Jurkat, Clone E6-1 (cell line): ENCODE measurements at places on chromosomes 11 and 22.

DNA sequence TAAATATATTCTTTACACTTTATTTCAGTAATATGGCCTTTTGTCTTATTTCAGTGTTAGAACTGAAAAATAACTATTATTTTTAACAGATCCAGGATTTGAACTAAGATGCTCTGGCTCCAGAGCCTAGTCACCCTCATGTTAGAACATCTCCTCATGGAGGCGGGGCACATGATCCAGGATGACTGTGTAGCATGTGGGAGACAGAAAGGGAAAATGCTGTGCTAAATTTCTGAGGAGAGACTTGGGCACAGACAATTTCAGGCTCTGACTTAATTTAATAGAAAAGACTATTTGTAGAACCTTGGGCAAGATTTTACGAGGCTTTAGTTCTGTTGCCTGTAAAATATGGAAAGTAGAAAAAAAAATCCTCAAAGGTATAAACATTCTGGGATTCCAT, 24.1 kb downstream of the CTSC start:
- DNase-seq = no peak

DNA sequence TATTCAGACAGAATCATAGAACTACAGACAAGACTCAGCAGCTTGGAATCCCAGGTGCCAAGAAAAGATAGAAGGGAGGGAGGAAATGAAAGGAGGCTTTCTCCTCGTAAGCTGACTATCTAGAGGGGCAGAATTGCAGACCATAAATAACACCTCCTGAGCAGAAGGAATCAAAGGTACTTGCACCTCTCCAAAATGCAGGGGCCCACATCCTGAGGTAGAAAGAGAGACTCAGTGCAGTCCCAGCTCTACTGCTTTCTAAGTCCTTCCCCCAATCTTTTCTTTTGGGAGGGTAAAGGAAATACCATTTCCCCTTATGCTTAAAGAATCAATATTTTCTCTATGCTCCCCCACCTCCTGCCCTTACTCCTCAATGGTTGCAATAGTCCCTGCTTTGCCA, 55.2 kb downstream of the SYTL2 start:
- no peak for DNase-seq

DNA sequence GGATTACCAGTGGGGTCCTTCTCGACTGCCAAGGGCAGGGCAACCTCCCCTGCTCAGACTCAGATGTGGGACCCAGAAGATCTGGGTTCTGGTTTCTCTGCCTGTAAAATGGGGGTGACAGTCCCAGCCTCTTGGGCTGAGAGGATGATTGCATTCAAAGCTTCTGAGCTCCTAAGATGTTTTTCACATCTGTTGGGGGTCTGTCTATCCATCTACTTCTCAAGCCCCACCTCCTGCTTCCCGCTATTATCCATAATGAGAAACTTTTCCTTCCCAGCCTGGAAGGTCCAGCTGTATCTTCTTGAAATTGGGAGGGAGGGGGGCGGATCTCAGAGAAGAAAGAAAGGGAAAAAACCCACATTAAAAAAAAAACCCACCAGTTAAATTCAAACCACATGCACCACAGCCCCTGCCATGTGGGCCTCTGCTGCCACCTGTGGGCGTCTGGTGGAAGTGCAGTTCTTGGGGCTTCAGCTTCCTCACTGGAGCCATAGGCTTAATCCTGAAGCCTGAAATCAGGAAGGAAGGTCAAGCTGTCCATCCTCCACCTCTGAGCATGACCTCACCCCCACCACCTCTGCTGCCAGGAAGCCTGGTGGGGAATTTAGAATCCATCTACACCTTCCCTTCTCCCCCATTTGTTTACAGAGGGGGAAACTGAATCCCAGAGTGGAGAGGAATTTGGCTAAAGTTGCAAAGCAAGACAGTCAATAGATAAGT, 27.3 kb downstream of the ARHGEF17 start:
- peak; percentile 56 for DNase-seq

- DNase-seq = no peak
These were observed 21.7 kb upstream of the PDGFB start for GRCh38 chr22:39266398-39267030.

DNA sequence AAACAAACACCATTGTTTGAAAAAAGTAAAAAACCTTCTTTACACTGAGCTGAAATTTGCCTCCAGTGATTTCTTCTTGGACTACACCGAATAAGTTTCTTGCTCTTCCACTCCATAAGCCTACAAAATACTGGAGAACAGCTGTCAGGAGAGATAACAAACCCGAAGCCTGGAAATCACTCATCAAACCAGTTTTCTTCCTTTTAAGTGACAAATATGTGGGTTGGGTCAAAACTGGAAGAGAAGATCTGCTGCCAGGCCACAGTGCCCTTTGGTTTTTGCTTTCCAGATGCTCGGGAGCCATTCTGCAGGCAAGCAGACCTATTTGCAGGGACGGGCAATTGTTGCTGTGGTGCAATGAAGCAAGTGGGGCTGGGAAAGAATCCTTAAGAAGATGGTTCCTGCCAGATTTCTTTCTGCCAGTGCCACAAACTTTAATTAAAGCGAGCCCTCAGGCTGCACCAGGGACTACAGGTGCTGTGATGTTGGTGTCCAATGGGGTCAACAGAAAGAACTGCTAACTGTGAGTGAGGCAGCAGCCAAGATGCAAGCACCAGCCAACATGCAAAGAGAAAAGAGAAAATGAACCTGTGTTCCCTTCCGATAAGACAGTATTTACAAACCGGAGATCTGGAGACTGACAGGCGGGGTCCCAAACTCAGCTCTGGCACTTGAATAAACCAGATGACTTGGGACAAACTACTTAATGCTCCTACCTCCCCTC, 44.8 kb upstream of the SMCO4 start:
- DNase-seq = no peak

DNA sequence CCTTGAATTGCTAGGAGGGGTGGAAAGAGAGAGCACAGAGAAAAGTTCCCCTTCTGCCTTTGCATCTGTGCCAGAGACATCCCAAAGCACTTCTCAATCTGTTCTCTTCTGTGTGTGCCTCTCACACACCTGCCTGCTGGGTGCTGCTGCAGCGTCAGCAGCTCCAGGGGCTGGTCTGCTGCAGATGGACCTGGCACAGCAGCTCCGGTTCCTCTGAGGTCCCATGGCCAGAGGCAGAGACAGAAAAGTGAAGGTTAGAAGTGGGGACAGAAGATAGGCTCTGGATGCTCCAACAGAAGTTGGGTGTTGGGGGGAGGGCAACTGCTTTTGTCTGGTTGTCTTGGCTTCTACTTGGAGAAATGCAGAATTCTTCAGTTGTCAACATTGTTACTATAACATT, 48.9 kb upstream of the KIRREL3 start:
- no peak for DNase-seq

GRCh38 chr22:17952273-17952801, 72.0 kb downstream of the MICAL3 start:
- peak; percentile 28 for DNase-seq

GRCh38 chr11:121483805-121484480, 31.2 kb upstream of the SORL1-AS1 start:
- no peak for DNase-seq

DNA sequence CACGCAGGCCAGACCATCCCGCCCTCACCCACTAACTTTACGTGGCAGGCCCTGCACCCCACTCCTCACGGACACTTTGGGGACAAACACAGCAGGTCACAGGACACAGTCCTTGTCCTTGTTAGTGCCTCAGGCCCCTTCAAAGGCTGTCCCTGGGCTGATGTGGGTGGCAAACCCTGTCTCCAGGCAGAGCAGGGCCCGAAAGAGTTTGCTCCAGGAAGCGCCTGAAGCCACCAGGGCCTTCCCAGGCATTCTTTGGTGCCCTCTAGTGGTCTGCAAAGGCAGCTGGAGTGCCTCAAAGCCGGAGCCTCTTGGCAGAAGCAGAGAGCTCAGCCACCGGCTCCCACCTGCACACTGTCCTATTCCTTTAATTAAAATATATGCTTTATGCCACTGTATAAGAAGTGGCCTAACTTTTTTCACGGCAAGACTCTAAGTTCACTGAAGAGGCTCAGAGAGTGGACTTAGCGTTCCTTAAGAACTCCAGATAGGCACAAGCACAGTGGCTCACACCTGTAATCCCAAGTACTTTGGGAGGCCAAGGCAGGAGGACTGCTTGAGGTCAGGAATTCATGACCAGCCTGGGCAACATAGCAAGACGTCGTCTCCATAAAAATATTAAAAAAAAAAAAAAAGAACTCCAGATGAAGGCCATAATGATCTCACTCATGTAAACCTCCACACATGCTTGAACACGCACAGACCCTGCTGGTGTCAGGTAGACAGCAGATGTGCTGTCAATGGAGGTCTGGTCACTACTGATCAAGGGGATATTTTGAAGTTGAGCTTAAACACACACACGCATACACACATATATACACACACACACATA, 11.1 kb downstream of the TXN2 start:
- peak; percentile 82 for DNase-seq

DNA sequence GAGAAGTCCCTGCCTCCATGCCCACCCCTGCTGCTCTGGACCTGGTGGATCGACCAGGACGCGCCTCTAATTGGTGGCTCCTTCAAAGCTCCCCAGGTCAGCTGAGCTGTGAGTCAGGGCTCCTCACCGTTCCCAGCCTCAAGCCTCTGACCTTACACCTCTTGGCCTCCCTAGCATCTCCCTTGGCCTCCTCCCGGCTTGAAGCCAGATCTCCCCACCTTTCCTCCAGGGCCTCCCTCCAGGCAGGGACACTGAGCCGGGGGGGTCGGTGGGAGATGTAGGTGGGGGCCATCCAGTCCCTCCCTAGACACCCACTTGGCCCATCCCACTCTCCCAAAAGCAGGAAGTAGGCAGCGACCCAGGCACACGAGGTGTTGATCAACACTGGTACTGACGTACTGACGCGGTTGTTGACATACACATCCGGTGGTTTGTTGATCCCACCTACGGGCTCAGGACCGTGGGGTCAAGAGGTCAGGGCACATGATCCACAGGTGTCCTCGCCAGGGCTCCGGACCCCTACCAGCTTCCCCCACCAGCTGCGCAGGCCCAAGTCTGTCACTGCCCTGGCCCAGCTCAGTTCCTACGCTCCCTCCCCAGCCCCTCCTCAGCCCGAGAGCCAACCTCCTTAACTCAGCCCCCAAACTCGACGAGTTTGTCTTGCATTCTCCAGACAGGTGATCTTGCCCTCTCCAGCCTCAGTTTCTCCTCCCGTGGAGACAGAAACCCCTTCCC, 802 bp downstream of the ATG2A start:
- peak; percentile 19 for DNase-seq

GRCh38 chr11:43901551-43901950, 20.9 kb downstream of the ALKBH3 start:
- no peak for DNase-seq

DNA sequence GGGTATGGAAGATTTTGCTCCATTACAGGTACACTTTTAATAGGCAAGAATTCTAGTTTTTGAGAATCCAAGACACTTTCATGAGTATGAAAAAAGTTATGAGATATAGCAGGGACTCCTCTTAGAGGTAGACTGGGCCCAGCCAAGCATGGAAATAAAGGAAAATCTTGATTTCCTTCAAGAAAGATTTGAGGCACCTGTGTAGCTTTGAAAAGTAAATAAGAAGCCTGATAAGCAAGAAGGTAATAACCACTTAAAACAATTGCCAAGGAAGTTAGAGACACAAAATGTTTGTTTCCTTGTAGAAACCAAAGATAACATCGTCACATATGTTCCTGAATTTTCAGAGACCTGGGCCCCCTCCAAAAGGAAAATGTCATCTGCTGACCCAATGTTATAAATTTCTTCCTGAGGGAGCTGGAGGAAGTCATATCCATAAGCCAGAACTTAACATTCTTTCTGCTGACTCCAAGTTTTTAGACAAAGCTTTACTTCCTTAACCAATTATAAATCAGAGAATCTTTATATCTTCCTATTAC, 314.5 kb upstream of the ANO3 start:
- DNase-seq = no peak

GRCh38 chr11:44634401-44635281, 69.2 kb downstream of the CD82 start:
- DNase-seq = no peak

DNA sequence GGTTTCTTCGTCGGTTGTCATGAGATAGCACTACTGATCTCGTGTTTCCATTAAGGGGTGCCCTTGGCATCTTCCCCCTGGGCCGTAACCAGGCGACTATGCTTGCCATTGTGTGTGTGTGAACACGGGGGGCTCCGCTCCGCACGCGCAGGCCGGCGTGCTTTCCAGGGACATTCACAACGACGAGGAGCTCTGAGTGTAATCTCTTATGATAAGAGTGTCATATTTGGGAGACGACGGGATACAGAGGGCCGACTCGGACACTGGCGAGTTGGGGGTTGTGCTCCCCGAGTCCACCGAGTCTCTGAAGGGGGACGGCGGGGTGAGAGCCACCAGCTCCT, 170.9 kb upstream of the CTSC start:
- DNase-seq = no peak

- no peak for DNase-seq
These were observed 14.5 kb downstream of the PHLDB1 start for GRCh38 chr11:118621784-118622375.

DNA sequence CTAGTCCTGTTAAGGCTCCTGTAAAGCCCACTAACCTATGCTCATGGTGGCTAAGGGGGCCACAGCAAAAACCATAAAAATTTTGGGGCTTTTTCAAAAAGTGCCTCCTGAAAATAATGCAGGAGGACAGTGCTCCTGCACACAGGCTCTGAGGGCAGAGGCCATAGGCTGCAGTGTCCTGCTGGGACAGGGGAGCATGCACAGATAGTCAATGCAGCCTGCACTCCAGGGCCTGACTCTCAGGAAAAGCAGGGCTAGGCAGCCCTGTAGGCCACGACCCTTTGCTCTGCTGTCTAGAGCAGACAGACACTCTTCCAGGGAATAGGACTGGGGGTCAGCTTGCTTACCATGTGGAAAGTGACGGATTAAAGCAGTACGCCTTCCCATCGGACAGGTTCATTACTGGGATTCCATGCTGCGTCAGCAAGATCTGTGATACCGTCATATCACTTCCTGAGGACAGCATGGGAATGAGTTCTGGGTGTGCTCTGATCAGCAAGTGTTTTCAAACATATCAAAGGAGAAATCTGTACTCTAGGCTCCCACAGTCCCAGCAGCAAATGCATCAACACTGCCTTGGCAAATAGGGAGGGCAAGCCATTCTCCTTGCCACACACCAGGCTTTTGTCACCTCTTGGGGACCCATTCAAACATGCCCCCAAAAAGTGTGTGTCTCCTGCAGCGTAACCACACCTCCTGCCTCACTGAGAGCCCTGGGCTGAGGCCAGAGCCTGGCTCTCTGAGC, 64.1 kb upstream of the CLTCL1 start:
- no peak for DNase-seq

DNA sequence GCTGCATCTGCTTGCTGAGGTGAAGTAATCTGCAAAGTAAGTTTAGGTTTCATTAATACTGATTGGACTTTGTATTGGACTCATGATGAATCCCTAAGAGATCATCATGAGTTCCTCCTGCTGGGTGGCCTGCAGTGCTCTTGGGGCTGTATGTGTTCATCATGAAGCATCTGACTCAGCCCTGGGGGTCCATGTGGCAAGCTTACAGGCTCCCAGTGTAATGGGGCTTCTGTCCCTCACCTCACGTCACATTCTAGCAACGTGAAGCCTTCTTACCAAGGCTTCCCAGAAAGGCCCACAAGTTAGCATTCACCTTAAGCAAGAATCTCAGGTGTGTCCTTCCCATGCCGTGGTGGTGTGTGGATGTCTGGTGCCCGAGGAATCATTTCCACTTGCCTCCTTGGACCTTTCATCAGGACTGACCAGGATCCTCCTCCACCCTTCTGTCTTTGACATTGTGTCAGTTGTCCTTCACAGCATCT, 23.7 kb downstream of the CRKL start:
- DNase-seq = no peak
